Naive B cell (primary cell): ENCODE measurements at places on chromosomes 3 and 15.

GRCh38 chr3:55935241-55935640, 448.1 kb upstream of the WNT5A start:
- no peak for DNase-seq

- DNase-seq = no peak
These were observed 17.7 kb downstream of the IREB2 start for GRCh38 chr15:78455749-78456148.

GRCh38 chr3:49244581-49245205, 32.3 kb downstream of the C3orf62 start:
- DNase-seq = no peak

DNA sequence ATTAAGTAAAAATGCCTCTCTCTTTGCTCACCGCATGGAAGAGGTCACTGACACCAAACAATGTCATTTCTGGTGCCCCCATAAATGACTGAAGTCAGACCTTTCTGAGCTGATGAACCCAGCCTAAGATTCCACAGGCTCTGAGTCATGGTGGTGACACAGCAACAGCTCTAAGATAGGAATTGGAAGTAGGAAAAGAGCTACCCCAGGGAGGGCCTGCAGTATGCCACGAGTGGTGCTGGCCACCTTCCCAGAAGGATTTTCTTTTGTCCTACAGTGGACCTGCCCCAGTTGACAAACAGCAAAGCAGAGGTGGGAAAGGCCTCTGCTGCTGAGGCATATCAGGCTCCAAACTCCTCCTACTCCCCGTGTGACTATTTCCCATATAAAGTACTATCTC, 208.1 kb downstream of the MINAR1 start:
- DNase-seq = no peak

DNA sequence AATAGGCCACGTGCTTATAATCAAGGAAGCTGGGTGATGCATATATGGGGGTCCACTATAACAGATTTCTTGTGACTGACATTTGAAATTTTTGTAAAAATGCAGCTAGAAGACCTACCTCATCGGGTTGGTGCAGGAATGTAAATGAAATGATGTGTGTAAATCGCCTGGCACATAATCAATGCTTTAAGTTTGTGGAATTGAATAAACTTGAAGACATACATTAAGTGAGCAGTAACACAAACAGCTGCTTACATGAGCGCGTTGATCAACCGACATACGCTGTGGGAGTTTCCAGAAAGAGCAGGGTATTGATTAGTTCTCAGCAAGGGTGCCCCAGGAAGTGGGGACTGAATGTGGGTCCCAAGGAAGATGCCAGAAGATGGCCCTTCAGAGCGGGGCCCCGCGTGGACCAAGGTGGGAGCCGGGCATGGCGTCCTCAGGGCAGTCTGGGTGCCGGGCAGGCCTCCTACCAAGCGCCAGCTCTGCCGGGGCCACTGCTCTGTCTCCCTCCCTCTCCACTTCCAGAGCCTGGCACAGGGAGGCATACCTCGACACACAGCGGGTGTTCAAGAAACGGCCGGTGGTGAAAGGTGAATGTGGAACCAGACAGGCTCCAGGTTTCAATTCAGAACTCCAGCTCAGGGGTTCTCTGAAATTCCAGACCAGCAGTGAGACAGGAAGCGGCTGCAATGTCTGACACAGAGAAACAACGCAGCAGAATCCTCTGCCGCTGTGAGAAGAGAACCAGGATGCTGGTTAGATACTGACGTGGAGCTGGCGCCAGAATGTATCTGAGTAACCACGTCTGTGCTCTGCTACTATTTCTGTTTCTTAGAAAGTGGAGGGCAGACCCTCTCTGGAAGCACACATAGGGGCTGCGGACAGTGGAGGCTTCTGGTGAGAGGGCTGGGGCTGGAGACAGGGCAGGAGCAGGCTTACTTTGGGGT, 12.6 kb downstream of the BFSP2 start:
- DNase-seq = no peak

DNA sequence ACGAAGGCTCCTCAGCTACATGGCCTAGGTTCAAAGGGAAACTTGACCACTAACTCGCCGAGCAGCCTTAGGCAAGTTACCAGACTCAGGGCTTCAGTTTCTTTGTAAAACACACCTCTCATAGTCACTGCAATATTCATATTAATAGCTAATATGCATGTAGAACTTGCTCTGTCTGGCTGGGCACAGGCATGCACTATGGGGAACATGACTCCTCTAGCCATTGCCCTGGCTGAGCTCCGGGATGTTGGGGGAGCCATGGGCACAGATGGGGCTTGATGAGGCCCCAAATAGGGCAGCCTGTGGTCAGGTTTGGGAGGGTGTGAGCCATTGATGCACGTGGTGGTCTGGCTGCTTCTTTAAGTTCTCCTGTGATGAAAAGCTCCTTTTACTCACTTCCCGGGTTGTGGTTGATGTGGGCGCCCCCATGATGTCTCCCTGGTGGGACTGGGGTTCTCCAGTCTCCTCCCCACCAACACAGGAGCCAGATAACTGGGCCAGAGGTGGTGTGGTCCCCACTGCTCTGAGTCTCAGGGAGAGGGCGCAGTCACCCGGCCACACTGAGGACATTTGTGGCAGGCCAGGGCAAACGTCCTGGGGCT, 29.4 kb upstream of the DUSP7 start:
- DNase-seq = no peak

DNA sequence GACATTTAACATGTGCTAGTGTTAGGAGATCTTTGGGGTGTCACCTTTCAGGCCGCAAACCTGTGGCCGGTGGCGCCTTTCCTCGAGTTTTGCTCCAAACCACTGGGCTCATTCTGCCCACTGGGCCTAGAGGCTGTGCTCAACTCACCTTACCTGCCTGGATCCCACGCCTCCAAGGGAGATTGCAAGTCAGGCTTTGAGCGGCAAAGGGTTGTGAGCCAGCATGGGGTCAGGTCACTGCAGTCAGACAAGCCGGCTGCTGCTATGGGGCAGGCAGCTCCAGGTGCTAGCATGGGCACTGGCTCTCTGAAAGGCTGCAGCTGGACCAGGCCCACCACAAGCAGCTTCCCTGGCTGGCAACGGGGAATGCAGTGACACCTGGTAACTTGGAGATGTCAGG, 265.5 kb downstream of the ZBBX start:
- DNase-seq = no peak

- DNase-seq = peak; percentile 46
These were observed at the start of gene SNX22 for GRCh38 chr15:64151727-64152506. TSS of gene SNX22 (plus strand) at chr15:64151731. CDS start at chr15:64151776, 45 bp downstream.

- DNase-seq = no peak
These were observed 802 bp upstream of the NECTIN3 start for GRCh38 chr3:111070772-111071256.

- DNase-seq = no peak
These were observed 407.5 kb upstream of the NECTIN3 start for GRCh38 chr3:110664148-110664547.

DNA sequence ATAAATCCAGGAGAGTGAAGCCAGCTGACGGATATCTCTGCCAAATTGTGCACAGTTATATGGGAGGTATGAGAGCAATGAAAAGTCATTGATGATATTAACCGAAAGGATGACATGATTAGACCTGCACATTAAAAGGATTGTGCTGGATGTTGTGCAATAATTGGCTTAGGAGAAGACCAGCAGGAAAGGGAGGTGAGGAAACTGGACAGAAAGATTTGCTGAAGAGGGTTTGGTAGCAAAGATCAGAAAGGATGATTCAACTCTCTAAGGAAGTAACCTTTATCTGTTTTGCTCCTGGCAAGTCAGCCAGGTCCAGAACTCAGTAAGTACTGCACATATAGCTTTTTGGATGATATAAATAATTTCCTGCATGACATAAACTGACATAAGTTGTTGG, 704.7 kb downstream of the GRM7 start:
- DNase-seq = no peak

DNA sequence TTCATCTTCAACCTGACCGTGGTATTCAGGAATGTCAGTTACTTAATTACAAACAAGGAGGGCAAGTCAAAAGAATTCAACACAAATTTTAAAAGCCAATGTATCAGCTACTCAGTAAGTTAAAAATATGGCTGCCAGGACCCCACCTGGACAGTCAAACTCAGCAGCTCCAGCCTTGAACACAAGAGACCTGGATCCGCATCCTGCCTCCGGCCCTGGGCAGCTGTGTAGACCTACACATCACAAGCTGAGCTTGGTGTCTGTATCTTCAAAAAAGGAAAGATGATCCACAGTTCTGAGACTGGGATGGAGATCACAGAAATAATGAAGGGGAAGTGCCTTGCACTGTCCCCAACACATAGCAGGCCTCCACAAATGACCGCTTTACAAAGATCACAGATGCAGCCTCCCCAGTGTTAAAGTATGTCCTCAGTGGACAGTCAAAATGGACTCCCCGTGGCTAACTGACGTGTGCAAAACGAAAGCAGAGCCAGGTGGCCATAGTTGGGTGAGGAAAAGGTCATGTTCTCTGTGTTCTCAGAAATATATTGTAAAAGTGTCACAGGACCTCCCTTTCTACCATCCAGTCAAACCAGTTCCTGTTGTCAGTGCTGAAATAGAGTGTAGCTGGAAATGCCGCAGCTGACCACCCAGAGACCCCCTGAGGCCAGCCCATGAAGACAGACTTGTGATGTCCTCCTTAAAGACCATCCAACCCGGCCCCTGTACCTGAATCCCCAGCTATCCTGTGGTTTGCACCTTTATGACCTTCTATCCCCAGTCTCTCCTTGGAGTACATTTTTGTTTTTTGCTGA, 168.5 kb upstream of the NSMCE3 start:
- no peak for DNase-seq
